ENCODE measurements at places on chromosomes 1 and 21.

DNA sequence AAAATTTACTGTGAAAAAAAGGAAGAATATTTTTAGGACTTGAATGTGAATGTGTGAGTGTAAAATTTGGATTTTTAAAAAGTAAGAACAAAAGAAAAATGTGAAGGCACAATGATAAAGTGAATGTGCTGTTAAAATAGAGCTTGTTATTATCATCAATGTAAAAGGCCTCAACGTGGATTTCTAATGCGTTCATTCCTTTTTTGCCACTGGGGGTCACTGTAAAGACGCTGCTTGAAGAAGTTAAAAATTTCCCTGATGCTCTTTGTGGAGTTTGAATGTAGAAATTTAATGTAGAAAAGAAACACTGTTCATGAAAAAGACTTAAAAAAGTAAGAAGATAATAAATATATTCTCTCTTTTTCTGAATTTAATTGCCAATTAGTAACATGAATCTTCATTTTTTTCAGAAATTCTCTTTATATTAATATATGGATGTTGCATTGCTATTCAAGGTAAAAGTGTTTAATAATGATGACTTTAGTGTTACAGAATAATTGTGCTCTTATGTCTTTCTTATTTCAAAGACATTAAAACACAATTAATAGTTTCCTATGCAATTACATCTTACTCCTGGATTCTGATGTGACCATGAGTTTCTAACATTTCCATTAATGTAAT lies 161.5 kb downstream of the DNM3 start:
- peak; percentile 44 for DNase-seq

DNA sequence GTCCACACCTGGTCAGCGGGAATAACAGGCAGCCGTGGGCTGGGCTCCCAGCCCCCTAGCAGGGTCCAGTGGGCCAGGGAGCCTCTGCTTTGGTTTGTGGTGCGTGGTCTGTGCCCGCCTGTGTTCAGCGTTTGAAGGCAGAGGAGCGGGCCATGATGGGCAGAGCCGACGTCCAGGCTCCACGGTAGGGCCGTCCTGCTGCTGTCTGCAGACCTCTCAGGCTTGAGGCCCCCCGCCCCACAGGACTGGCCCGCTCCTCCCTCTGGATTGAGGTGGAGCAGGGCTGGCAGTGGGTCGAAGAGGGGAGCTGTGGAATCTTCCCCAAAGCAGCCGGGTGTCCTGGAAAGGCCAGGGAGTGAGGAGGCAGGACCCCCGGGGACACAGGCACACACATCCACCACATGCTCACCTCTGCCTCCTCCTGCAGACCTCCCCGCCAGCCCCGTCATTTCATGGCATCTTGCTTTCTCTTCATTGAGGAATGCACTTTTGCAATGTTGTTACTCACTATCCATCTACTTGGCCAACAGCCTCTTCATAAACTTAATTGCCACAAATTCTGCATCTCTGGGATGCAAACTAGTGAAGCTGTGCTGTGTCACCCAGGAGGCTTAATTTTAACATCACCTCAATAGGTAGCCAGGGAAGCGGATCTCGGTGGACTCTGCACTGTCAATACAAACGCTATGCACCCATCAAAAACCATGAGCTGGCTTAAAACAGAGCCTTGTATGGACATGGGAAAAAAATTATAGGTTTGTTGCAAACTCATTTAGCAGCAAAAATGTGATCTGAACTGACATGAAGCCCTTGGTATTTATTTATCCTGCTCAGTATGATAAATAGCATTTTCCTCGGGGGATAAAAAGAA lies 85.9 kb downstream of the PDE9A start:
- no peak for DNase-seq

- no peak for DNase-seq
Observed at GRCh38 chr1:222263791-222264190, 284.1 kb downstream of the HHIPL2 start.

DNA sequence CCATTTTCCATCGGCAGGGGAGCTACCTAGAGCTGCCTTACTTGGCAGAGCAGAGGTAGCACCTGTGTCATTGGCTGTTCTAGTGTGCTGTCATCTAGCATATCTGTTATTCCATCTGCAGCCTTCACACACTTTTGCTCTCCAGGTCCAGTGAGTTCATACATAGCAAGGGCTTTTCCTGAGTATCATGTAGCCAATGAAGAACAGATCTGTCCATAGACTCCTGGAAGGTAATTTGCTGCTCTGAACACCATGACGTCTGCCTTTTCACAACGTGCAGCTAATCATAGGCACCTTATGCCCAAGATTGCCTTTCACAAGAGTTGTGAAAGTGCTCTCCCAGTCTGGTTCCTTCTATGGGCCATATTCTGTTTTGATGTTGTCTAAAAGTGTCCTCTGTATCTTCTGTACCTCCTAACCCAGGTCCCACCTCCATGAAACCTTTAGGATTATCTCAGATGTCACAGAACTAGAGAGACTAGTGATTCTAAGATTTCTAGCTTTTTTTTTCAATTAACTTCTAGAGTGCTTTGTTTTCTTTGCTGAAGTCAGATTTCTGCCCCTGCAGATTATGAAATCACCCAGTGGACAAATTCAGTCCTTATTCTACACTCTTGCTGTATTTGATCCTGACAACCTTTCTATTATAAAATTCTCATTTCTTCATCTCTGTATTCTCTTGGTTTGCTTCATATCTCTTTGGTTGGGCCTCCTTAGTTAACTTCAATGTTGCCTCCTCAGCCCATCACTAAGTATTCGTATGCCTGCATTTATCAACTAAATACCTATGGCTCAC lies 134.8 kb downstream of the PBX1 start:
- DNase-seq = no peak

GRCh38 chr1:178126261-178126660 lies 32.4 kb downstream of the RASAL2 start:
- DNase-seq = no peak

- no peak for DNase-seq
Observed at GRCh38 chr1:67749263-67749843, 64.4 kb downstream of the GADD45A start.

DNA sequence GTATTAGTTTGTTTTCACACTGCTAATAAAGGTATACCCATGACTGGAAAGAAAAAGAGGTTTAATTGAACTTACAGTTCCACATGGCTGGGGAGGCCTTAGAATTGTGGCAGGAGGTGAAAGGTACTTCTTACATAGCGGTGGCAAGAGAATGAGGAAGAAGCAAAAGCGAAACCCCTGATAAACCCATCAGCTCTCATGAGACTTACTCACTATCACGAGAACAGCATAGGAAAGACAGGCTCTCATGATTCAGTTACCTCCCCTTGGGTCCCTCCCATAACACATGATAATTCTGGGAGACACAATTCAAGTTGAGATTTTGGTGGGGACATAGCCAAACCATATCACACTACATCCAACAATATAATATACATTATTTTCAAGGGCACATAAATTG lies 145.7 kb upstream of the BARHL2 start:
- no peak for DNase-seq

Measured in CD4-positive, alpha-beta T cell treated with Interleukin-17A for 4 hours (primary cell).